Umbilical cord (tissue), 2 donors: ENCODE measurements at places on chromosomes 2 and 18. TPM values are rescaled to one million over a fixed set of nuclear protein-coding genes. Genes with fewer than 3 reads are reported as not detected.

DNA sequence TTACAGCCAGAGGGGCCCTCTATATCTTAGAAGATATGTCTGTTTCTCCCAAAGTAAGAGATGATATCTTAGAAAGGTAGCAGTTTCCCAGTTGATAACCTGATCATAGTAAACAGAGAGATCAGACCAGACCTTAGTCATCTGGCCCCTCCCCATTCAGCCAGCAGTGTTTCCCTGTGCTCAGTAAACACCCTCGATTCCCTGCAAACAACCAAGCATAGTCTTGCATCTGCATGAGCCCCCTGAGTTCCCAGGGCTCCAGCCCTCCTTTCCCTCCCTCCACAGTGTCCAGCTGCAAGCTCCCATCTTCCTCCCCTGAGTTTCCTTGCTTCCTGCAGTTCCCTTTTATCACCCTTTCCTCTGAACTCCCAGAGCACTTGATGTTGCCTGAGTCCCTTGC, 20.3 kb downstream of the NRP2 start:
- no peak for DNase-seq

GRCh38 chr2:239824046-239824694, 201.0 kb downstream of the NDUFA10 start:
- DNase-seq: peak; percentile 20

DNA sequence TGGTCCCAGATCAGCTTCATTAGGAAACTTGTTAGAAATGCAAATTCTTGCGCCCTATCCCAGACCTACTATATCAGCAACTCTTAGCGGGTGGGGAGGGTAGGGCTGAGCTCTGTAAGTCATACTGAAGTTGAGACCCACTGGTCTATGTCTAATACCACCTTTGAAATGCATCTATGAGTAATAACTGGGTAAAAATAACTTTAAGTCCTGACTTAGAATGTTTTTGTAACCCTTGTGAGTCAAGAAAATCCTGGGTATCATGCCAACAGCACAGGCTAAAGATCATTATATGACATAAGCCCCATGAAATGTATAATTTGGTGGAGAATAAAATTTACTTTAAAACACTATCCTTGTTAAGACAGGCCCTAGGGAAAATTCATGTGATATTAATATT, 41.4 kb downstream of the PRKD3 start:
- DNase-seq: peak; percentile 84

Gene RIT2
- total RNA-seq: not detected

Gene WDPCP
- total RNA-seq: 31.1 TPM

Gene EN1
- total RNA-seq: 1.2 TPM

Gene ACADL
- 6.0 TPM for total RNA-seq

Gene ZNF513
- 8.4 TPM for total RNA-seq
